NCI-H748 treated with DMSO at 0.1 percent for 48 hours (cell line): ENCODE measurements at places on chromosomes 7 and 10.

DNA sequence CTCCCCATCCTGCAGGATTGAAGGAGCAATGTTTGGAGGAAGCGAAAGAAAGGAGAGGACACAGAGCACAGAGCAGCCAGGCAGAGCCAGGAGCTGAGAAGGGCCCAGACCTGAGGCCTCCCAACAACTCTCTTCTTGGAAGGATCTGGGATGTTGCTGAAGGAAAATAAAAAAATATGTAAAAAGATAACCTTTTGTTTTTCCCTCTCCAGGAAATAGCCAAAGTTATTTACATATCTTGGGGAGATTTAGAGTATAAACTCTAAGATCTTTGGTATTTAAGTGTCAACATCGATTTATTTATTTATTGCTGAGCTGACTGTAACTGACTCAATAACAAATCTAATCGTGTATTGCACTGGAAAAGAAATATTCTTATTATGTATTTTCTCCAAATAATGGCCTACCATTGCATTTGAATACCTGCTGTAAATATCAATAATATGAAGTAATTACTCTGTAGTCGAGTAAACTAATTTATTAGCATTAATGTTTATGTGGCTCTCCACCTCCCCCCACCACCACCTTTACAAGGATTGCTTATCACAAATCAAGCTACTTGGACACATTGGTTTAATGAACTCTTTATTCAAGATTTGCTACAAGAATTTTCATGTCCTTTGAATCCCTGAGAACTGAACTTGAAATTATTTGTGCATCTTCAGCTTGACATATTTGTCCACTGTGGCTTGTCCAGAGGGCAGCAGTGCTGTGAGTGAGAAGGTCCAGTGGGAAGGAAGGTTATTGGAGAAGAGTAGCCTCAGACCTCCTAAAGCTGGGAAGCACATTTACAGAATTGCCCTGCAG is 1.8 kb upstream of the HOXA11 start:
- no peak for DNase-seq

- no peak for DNase-seq
Measured at GRCh38 chr7:46444256-46444655, 523.2 kb upstream of the IGFBP3 start.

- DNase-seq, result no peak
Measured at GRCh38 chr10:74977072-74977471, 134.4 kb upstream of the SAMD8 start.

DNA sequence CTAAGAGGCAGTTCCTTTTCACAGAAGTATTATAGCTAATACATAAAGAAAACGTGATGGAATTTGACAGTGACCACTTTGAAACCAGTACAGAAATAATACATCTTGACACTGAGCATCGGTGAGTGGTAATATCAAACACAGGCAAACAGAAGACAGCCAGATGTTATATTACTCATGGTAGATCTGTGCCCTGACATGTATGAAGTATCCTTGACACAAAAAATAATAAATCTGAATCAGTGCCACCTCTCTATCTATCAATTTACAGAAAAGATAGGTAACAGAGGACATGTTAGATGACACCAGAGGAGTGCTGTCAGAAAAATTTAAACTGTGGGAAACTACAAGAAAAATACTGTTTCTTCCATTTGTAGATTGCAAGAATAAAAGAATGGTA is 217.4 kb upstream of the POT1 start:
- DNase-seq, result no peak

GRCh38 chr7:12788591-12788990 is 101.2 kb downstream of the ARL4A start:
- no peak for DNase-seq

GRCh38 chr10:89699581-89700064 is 1.8 kb upstream of the KIF20B start:
- no peak for DNase-seq
